Stimulated activated CD4-positive, alpha-beta T cell treated with anti-CD3 and anti-CD28 coated beads, Interleukin-4, amount 100 ng/mL, for 24 hours (primary cell): ENCODE measurements at places on chromosomes 16 and 17.

- DNase-seq, result no peak
These were observed 24.2 kb upstream of the TMC5 start for GRCh38 chr16:19393226-19394111.

GRCh38 chr16:84396537-84397008 lies 28.2 kb downstream of the ATP2C2 start:
- no peak for DNase-seq

DNA sequence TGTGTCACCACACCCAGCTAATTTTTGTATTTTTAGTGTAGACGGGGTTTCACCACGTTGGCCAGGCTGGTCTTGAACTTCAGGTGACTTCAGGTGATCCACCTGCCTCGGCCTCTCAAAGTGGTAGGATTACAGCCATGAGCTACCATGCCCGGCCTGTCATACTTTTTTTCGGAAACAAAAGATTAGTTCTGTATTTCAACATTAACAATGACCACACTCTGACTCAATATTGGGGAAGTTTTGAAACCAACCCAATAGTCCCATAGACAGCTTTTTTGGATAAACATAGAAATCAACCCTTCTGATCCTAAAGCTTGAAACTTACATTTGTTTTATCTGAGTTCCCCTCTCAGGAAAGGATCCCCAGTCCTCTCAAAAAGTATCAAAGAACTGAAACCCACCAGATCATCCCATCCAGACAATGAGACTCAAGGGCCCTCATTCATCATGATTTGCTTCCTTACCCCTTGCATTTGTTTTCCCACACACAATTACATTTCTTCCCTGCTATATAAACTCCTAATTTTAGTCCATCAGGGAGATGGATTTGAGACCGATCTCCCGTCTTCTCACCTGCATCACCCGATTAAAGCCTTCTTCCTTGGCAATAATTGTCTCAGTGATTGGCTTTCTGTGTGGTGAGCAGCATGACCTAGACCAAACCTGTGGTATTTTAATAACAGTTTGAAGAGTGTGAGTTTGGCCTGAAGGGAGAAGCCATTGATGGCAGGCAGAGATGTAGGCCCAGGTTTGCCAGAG lies 7.2 kb upstream of the AGRP start:
- DNase-seq, result no peak

- no peak for DNase-seq
These were observed 23.0 kb downstream of the NME2 start for GRCh38 chr17:51189162-51189561.

GRCh38 chr16:67170168-67170948 lies at the start of gene NOL3:
Gene NOL3, plus strand, starts transcription at chr16:67170538.
- peak; percentile 30 for DNase-seq

GRCh38 chr17:49631496-49631895 lies 46.4 kb downstream of the SPOP start:
- DNase-seq, result no peak

GRCh38 chr17:57567251-57567650 lies 177.8 kb downstream of the CCDC182 start:
- DNase-seq, result no peak

- no peak for DNase-seq
These were observed 152.1 kb downstream of the PMP22 start for GRCh38 chr17:15112846-15113617.

- no peak for DNase-seq
These were observed 235.8 kb downstream of the HAPSTR1 start for GRCh38 chr16:9327253-9327652.

GRCh38 chr17:43416998-43417890 lies 18.5 kb downstream of the ARL4D start:
- DNase-seq, result no peak

DNA sequence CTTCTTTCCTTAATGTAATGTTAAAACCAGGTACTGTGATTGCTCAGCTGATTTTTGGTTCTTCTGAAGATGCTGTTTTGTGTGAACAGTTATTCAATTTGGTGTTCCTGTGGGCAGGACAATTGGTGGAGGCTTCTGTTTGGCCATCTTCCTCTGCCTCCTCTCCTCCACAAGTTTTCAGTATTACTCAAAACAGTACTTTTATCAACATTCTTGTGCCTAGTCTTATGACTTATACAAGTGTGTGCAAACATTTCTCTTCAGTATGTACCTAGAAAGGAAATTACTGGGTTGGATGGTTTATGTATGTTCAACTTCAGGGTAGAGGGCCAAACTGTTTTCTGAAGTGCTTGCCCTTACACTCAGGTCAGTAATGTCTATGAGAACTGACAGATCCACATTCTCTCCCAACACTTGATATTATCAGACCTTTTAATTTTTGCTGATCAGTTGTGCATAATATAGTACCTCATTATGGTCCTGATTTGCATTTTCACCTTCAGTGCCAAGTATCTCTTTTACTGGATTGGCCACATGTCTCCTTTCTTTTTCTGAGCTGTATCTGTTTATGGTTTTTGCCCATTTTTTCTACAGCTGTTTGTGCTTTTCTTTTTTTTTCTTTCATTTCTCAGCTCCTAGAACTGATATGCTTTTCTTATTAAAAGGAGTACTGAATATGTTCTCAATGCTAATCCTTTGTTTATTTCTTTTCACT lies 50.9 kb downstream of the ERCC4 start:
- DNase-seq, result no peak

- no peak for DNase-seq
These were observed 204.8 kb upstream of the SALL1 start for GRCh38 chr16:51355875-51356274.

GRCh38 chr17:53724726-53725125 lies 98.0 kb upstream of the KIF2B start:
- DNase-seq, result no peak
